Activated CD4-positive, alpha-beta T cell treated with anti-CD3 and anti-CD28 coated beads, Interleukin-2, amount 50 U/mL, for 1 hour (primary cell): ENCODE measurements at places on chromosomes 7 and 10.

DNA sequence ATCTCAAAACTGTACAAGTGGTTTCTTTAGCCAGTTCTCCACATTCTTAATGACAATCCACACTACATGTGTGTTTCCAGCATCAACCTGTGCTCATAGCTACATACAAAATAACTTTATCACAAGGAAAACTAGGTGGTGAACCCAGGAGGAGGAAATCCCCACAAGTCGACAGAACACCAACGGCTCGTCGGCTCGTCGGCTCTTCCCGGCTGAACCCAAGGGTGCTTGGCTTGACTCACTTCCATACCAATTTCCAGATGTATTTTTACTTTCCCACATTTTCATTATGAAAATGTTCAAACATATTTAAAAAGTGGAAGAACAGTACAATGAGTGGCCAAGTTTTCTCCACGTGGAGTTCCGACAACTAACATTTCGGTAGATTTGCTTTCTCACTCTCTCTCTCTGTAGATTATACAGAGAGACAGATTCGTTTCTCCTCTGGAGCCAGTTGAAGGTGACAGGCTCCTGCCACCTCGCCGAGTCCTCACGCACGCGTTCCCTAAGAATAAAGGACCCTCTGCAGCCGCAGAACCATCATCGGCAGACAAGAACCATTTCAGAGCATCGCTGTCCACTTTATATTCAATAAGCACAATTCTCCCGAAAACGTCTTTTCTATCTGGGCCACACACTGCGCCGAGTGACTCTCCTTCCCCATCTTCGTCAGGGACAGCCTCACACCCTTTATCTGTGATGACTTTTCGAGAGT, 53.3 kb downstream of the DIP2C start:
- DNase-seq: no peak

DNA sequence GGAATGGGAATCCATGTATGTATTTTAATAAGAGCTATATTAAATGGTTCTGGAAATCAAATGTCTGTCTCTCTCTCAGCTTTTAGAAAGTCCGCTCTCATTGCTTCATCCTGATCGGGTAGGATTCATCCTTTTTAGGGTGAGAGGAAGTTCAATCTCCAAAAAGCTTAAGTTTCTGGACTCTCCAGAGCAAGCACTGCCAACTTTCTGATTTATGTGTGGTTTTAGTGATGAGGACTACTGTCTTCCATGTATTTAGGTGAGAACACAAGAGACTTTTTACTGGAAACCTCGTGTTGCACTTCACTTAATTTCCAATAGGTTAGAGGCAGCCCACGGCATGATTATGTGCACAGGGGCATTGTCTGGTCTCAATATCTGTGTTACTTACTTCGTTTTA, 267.9 kb downstream of the SUGCT start:
- DNase-seq: no peak

GRCh38 chr7:129906700-129907099, 46.1 kb downstream of the UBE2H start:
- DNase-seq: no peak

DNA sequence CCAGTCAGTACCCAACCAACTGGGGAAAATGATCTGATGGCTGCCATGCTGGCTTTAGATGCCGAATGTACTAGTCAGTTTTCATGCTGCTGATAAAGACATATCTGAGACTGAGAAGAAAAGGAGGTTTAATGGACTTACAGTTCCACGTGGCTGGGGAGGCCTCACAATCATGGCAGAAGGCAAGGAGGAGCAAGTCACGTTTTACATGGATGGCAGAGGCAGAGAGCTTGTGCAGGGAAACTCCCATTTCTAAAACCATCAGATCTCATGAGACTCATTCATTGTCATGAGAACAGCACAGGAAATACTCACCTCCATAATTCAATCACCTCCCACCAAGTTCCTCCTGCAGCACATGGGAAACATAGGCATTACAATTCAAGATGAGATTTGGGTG, 508.9 kb upstream of the NRP1 start:
- DNase-seq: no peak

DNA sequence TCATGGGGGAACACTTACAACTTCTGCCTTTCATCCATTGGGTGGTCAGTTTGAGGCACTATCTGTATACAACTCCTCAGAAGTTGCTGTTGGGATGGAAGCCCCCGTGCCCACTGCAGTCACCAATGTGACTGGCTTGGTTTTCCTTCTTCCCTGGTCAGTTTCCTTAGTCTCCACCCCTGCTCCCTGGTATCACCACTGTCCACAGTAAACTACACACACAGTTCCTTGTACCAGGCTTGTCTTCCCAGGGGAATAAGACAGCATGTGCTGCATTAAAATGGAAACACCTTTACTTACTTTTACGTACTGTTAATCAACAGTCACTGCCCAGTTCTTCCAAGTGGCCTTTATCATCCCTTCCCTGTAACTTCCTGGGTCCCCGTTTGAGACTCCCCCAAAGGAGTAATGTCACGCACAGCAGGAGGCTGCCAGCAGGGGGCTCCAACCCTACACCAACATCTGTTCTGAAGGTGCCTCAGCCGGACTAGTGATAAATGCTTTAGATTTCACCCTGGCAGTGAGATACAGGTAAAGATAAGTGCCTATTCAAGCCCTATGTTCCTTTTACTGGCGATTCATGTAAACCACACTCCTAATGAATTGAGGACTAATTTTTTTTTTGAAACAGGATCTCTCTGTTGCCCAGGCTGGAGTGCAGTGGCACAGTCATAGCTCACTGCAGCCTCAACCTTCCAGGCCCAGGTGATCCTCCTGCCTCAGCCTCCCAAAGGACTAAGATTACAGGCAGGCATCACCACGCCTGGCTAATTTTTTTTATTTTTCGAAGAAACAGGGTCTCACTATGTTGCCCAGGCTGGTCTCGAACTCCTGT, 45.3 kb upstream of the PIK3AP1 start:
- peak; percentile 76 for DNase-seq

DNA sequence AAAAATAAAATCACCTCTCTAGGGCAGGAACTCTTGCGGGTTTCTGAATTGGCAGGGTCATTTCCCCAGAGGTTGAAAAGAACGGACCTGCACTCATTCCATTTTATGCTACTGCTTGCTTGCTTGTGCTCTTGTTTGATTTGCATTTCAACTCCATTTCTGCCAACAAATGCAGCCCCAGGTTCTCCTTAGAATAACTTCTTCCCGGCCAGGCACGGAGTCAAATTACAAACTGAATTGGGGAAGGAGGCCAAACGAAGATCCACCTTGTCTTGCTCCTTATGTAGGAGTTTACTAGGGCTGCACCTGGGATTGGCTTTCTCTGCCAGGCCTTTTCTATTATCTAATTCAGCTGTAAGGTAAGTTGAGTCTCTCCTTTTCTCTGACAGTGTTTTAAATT, 79.6 kb downstream of the HGF start:
- no peak for DNase-seq

GRCh38 chr10:100826031-100826651, 80.8 kb downstream of the PAX2 start:
- no peak for DNase-seq

DNA sequence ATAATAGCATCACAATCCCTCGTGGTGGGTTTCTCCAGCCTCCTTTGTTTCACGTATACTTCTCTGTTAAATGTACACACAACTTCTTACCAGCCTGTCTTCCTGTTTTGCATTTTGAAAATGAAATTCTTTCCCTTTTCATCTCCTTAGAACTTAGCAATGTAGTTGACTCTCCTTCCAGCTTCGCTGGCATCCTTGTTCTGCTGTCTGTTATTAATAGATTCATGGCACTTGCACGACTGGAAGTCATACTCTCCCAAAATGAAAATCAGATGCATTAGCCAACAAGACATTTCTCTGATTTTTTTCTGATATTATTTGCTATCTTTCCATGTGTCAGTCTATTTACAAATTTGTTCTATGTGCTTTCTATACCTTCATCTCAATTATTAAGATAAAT, 3.0 kb upstream of the CREB3L2 start:
- DNase-seq: no peak

- DNase-seq: no peak
These were observed 68.2 kb downstream of the ELAPOR2 start for GRCh38 chr7:86991093-86991769.

- no peak for DNase-seq
These were observed 130.9 kb downstream of the EMX2 start for GRCh38 chr10:117673230-117674010.

GRCh38 chr7:38858259-38858884, 50.6 kb downstream of the VPS41 start:
- no peak for DNase-seq

GRCh38 chr7:94130716-94131115, 126.6 kb upstream of the BET1 start:
- no peak for DNase-seq

DNA sequence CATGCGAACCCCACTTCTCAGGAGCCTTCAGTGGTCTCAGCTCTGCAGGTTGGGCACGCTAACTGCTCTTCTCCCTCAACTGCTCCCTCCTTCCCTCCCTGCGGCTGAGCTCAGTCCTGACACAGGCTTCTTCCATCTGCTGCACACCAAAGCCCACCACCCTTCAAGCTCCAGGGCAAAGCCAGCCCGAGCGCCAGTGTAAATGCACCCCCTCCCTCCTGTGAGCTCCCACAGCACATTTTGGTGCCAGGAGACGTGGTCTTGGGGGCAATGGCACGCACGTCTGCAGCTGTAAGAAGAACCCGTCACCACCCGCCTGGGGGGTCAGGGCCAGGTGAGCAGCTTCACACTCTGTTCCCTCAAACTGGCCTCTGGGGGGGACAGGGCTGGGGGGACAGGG, 15.9 kb downstream of the VIPR2 start:
- DNase-seq: no peak

DNA sequence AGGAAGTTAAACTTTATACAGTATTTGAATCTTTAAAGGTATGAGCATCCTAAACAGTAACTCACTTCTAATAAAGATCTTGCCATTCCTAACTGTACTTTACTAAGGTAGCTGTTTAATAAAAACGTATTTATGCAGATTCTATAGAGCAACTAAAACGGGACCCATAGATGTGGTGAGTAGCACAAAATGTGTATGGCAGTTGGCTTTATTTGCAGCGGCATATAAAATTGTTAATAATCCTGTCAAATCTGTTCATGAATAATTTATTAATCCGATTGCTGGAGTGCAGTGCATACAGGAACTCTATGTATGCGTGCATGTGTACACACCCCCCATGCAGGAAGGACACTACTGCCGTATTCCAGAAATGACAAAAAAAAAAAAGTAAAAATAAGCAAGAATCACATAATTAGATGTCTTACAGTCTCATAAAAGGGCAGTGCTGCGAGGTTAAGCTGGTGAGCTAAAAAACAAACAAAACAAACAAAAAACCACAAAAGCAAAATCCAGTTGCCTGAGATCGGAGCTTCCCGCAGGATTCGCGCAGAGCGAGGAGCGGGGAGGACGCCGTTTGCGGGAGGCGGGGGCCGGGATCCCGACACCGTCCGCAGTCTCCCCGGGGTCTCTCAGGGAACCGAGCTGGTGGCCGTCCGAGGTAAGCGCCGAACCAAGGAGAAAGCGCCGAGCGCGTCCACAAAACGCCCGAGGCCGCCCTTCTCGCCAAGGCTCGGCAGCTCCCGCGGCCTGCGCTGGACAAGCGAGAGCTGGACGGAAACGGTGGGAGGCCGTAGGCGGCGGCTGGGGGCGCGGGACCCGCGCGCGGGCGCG, 518 bp upstream of the COMMD3 start:
- DNase-seq: no peak

DNA sequence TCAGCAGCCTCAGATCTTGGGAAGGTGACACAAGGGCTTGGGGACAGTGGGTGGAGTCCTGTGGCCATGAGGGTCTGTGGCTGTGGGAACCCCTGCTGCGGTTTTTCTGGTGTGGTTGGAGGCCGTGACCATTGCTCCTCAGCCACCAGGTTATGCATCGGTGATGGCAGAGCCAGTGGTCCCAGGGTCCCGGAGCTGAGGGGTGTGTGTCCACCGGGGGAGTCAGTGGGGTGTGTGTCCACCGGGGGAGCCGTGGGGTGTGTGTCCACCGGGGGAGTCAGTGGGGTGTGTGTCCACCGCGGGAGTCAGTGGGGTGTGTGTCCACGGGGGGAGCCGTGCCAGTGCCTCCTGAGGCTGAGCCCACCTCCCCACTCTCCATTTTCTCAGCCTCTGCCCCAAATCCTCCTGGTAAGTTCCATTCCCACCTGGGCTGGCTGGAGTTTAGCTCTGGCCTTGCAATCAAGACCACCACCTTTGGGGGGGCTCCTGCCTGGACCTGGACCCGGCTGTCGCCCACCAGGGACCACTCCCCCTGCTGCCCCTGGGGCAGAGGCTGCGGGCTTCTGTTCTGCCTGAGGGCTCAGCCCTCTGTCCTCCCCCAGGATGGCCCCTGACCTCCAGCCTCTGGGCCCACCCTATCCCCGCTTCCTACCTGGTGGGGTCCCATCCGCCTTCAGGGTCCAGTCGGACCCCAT, 143.5 kb downstream of the ELFN1 start:
- DNase-seq: no peak

GRCh38 chr10:97628228-97628627, 5.1 kb downstream of the MORN4 start:
- no peak for DNase-seq

DNA sequence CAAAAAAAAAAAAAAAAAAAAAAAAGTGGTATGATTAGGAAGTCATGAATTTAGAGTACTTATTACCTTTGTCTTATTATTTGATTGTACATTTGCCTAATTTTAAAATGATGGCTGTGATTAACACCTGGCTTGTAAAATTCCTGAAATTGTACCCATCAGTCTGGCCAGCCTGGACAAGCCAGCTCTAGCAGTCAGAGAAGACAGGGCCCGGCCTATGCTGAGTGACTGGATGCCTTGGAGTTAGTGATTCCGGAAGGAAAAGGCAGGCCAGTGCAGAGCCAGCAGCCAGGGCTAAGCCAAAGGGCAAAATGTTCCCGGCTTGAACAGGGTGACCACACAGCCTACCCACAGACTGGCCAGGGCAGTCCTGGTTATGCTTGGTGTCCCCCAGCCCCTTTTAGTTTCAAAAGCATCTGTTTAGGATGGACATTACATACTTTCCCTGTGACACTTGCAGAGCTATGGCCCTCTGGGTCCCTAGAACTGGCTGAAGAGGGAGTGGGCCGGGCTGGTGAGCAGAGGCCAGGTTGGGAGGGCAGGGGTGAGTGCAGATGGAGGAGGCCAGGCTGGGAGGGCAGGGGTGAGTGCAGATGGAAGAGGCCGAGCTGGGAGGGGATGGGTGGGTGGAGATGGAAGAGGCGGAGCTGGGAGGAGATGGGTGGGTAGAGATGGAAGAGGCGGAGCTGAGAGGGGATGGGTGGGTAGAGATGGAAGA, 61.7 kb downstream of the PROSER2 start:
- DNase-seq: no peak

GRCh38 chr10:124995605-124996004, 53.7 kb downstream of the ZRANB1 start:
- DNase-seq: no peak

- DNase-seq: no peak
These were observed 32.1 kb downstream of the CELF2 start for GRCh38 chr10:11049806-11050205.

GRCh38 chr7:22782616-22783232, 39.9 kb downstream of the TOMM7 start:
- DNase-seq: peak; percentile 71
